NCI-H1105 treated with DMSO at 0.1 percent for 48 hours (cell line): ENCODE measurements at places on chromosomes 5 and 9.

DNA sequence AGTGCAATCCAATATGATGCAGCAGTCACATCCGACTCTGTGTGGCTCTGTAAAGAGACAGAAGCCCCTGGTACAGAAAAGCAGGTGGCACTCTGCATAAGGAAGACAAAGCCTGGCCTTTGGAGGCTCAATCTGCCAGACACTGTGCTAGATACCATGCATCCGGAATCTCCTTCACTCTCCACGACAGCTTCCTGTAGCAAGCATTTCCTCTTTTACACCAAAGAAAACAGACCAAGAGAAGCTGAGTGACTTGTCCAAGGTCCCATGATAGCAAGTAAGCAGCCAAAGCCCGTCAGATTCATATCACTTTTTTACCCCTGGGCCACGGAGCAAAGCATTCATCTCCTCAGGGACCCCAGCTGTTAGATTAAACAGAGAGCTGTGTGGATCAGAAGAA is 64.2 kb upstream of the SMIM23 start:
- DNase-seq = no peak

DNA sequence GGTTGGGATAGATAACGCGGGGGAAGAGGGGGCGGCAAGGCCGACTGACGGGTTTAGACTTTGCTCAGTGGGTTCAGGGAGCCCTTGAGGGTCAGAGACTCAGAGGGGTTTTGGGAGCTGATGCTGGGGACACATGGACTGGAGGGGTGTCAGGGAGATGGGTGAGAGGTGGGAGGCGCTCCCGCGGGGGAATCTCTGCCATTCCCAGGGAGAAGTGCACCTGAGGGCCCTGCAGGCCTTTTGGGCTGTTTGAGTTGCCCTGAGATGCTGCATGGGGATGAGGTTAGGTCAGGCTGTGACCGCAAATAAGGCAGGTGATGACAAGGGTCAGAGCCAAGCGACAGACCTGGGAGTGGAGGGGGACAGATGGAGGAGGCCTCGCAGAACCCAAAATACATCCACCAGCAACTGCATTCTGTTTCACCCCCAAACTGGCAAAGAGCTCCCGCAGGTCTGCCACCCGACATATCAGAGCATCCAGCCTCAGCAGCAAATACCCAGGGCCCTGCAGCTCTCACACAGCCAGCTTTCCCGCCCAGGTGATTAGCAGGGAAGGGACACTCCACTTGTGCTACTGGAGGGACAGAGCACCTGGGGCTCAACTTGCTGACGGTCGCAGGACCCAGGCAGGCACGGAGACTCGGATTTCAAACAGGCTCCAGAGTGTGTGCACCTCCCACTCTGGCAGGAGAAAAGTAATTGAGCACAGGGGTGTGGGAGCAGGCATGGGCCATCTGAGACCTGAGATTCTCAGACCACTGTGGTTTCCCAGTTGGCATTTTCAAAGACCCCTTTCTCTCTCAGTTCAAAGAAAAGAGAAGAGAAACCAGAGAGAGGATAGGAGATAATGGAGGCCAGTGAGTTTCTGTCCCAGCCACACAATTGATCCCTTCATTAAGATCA is 26.4 kb downstream of the TMOD1 start:
- DNase-seq = no peak

DNA sequence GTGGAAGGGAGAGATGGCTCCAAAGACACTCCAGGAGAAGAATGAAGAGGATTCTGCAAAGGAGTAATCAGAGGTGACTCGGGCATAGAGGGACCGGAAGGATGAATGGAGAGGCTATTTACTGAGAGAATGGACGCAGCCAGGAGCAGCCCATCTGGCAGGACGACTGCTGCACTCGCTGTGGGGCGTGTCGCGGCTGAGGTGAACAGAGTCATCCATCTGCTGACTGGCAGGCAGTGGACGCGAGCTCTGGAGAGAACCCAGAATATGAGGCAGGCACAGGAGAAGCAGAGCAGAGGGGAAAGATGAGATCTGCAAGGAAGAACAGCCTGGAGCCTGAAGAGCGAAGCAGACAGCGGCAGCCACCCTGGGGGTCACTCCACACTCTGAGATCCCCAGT is 16.4 kb downstream of the FGF1 start:
- no peak for DNase-seq

GRCh38 chr5:25448190-25448621 is 803.4 kb upstream of the CDH10 start:
- DNase-seq = no peak

DNA sequence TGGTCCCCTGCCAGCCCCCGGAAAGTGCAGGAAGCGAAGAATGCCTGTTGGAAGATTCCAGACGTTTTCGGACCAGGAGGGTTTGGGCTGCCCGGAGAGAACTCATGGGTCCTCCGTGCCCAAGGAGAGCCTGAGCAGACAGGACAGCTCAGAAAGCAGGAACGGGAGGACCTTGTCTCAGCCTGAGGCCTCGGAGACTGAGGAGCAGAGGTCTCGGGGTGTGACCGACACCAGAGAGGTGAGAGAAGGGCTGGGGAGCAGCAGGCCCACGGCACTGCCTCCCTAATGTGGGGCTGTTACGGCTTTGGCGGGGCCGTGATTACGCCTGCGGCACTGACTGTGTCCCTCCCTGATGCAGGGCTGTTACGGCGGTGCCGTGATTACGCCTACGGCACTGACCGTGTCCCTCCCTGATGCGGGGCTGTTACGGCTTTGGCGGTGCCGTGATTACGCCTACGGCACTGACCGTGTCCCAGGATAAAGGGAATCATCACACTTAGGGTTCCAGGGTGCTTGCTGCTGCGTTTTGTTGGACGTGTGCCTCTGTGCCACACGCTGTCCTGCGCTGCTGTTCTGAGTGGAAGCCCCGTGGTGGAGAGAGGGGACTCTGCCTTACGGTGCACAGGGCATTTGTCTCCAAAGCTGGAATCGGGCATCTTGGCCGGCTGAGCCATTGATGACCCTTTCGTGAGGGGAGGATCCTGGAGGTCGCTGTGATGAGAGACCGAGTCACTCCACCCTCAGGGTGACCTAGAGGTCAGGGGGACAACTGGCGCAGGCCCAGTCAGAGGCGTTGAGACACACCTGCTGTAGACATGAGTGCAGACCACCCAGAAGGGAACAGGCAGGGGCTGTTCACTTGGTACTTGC is 25.7 kb downstream of the CEP72 start:
- DNase-seq = no peak

- no peak for DNase-seq
Observed at GRCh38 chr9:27719711-27720110, 146.4 kb upstream of the C9orf72 start.

GRCh38 chr9:77847059-77847499 is 184.5 kb downstream of the GNAQ start:
- DNase-seq = no peak

DNA sequence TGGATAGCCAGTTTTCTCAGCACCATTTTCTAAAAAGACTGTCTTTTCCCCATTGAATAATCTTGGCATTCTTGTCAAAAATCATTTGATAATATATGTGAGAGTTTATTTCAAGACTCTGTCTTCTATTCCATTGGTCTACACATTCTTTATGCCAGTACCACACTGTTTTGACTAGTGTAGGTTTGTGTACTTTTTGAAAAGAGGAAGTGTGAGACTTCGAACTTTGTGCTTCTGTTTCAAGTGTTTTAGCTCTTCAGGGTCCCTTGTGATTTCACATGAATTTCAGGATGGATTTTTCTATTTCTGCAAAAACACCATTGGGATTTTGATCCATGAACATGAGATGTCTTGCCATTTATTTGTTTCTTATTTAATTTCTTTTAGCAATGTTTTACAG is 78.5 kb upstream of the ALDH1A1 start:
- no peak for DNase-seq

- DNase-seq = no peak
Observed at GRCh38 chr9:84002344-84002743, 21.7 kb downstream of the RMI1 start.

DNA sequence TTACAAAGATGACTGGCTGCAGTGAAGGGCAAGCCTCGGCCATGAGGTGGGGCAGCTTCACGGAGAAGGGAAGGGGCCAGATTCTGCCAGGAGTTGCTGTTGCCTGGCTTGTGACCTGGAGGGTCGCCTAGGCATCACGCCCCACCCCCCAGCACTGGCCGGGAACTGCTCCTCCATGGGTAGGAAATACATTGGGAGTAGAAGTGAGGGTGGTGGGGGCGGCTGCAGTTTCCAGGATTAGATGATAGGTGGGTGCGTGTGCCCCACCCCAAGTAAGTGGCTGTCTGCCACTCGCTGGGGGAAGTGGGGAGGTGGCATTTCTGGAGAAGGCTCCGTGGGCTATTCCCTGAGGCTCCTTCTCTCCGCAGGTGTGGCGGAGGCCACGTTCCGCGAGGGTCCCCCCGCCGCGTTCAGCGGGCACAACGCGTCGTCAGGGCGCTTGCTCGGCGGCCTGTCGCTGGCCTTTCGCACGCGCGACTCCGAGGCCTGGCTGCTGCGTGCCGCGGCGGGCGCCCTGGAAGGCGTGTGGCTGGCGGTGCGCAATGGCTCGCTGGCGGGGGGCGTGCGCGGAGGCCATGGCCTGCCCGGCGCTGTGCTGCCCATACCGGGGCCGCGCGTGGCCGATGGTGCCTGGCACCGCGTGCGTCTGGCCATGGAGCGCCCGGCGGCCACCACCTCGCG is 16.9 kb downstream of the CRB2 start:
- DNase-seq = no peak

GRCh38 chr9:13587571-13587970 is 308.1 kb upstream of the MPDZ start:
- DNase-seq = no peak

DNA sequence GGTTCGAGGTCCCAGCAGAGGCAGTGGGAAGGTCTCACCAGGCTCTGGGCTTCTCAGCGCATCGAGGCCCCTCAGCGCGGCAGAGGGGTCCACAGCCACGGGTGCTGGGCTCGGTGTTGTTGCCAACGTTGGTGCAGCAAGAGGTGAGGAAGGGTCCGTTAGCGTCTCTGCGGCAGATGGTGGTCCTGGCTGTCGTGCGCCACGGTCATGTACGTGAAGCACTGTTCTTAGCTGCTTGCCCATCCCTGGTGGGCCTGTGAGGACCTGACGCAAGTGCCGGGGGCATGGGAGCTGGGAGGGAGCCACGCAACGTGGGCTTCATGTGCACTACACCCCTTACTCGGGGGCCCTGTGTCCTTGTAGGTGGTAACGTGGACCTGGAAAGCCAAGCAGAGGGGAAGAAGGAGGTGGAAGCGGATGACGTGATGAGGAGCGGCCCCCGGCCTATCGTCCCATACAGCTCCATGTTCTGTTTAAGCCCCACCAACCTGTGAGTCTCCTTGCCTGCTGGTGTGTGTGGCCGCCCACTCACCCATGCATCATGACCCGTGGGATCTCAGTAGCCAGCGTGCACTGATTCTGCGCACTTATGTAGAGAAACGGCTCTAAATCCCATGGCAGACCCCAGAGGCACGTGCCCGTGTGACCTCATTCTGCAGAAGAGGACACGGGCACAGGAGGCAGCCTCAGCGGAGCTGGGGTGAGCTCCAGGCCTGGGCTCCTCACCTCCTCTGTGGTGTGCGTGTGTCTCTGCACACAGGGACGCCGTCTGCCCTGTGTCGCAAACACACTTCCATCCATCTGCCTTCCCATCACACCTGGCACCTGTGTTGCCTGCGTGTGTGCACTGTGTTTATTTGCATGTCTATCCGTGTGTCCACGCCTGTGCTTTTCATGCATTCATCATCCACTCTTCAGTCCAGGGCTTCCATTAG is 166.1 kb downstream of the CACNA1B start:
- no peak for DNase-seq
